ENCODE measurements at places on chromosomes 3 and 15.

GRCh38 chr3:21216598-21216997 is 534.4 kb downstream of the ZNF385D start:
- no peak for DNase-seq

GRCh38 chr3:122324871-122325323 is at the start of gene CSTA:
Gene CSTA, plus strand, starts transcription at chr3:122325248. Its CDS starts 45 bp downstream, at chr3:122325293.
- DNase-seq = no peak

- DNase-seq = no peak
Observed at GRCh38 chr15:31365032-31365654, 38.5 kb downstream of the KLF13 start.

DNA sequence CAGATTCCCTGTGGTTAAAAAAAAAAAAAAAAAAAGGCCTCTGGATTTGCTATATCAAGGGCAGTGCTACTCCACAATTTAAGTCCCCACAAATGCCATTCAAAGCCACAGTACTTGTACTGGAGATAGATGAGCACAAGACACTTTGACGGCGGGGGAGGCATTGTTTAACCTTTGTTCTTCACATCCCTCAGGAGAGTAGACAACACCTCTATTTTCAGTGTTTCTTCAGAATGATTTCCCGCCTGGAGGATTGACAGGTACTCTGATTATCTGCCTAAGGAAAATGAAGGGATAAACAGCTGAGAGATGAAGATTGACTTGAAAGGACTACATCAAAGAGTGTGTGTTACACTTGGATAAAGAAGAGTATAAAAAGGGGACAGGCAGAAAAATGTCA is 58.7 kb downstream of the OTOL1 start:
- DNase-seq = no peak

GRCh38 chr3:134965865-134966481 is 170.9 kb downstream of the EPHB1 start:
- DNase-seq = no peak

DNA sequence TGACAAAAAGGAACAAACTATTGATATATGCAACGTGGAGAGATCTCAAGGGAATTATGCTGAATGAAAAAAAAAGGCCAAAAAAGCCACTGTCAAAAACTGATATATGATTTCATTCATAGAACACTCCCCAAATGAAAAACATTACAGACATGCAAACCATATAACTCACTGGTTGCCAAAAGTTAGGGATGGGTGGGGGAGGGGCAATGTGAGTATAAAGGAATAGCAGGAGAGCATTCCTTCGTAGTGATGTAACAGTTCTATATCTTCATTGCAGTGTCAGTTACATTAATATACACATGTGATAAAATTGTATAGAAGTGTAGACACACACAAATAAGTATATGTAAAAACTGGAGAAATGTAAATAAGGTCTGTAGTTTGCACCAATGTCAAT is 12.2 kb downstream of the GBE1 start:
- DNase-seq = no peak

- DNase-seq = no peak
Observed at GRCh38 chr3:63034101-63034500, 158.9 kb upstream of the CADPS start.

DNA sequence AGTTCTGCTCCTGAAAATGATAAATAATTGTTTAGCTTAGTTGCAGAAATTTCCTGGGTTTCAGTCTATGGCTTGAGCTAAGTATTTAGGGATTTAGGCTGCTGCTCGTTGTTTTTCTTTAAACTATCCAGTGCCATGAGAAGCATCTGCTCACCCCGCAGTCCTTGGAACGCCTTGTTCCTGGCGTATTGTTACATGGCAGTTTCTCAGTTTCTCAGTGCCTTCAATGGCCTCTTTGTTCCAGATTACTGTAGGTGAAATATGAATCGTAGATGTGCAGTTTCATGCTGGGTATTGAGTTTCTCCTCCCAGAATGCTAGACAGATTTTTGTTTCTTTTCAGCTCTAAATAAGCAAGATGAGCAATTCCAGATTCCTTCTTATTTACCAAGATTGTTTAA is 269.5 kb upstream of the GBE1 start:
- DNase-seq = no peak

- DNase-seq = no peak
Observed at GRCh38 chr15:62985768-62986167, 56.8 kb upstream of the TPM1 start.

GRCh38 chr3:116849261-116849688 is 139.7 kb downstream of the TUSC7 start:
- no peak for DNase-seq

- DNase-seq = no peak
Observed at GRCh38 chr3:108879915-108880314, 57.3 kb downstream of the TRAT1 start.

GRCh38 chr3:70728311-70728710 is 415.9 kb upstream of the MDFIC2 start:
- no peak for DNase-seq

DNA sequence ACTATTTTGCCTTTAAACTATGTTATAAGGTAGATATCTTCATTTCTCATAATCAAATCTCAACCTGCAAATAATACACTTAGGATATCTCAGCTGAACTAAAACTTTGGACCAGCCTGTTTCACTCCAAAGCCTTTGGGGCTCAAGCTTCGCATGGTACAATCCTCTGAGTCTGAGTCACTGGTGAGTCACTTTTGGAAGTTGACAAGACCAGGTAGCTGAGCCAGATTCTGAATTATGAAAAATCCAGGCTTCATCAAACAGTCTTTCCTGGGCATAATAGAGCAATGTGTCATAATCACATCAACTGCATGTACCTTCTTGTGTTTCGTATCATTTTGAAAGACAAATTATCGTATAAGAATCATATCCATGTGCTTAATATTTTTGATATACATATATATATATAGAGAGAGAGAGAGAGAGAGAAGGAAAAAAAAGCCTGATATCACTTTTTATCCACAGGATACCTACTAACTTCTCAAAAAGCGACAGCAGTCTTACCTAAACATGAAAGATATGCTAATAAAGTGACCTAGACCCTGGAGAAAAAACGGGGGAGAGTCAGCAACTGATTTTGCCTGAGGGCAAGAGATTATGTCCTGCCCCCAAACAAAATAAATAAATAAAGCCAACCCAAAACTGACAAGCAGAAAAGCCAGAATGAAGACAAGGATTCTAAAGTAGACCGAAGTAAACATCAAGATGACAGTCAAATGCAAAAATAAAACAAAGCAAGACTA is 263.9 kb upstream of the TGFBR2 start:
- DNase-seq = no peak

- DNase-seq = no peak
Observed at GRCh38 chr3:87101861-87102625, 111.1 kb upstream of the VGLL3 start.

DNA sequence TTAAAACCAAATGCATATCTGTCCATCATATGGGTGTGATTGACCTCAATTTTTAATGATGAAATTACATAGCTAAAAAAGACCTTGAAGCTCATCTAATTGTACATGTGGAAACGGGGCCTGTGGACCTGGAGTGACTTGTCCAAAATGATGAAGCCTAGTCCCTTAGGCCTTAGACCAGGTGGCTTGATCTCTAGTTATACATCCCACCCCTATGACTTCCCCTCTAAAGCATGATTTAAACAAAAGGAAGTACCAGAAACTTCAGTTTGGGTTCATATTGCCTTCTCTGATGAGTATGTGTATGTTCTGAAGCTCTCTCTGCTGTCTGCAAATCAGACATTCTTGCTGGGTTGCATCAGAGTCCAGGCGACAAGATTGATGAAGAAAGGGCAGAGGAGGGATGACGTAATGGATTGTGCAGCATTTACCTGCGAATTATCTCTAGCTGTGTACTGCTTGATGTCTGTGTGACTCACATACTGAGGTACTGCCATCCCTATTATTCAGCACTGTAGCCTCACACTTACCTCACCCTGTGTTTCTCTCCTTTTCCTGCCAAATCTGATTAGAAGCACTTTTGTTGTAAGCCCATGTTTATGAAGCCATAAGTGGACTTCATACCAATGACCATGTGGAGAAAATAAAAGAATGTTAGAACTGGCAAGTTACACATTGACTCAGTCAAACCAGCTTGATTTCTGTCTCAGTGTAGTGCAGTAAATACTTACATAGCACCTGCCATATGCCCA is 111.5 kb downstream of the FILIP1L start:
- no peak for DNase-seq

- DNase-seq = no peak
Observed at GRCh38 chr3:10173926-10174435, 9.3 kb downstream of the IRAK2 start.

DNA sequence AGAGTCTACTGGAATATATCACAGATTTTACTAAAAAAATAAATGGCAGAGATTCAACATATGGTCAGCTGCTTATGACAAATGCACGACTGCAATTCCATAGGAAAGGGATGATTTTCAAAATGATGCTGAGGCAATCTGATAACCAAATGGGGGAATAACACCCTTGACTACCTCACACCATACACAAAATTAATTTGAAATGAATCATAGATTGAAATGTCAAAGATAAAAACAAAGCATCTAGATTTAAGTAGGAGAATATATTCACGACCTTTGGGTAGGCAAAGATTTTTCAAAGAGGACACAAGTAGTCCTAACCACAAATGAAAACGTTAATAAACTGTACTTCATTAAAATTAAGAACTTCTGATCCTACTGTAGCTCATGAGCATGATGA is 11.2 kb downstream of the SENP7 start:
- no peak for DNase-seq

- DNase-seq = no peak
Observed at GRCh38 chr3:133573629-133574194, at the start of gene CDV3. Gene CDV3, plus strand, starts transcription at chr3:133573686. Its CDS starts 359 bp downstream, at chr3:133574045.

GRCh38 chr3:183815563-183815940 is 9.8 kb downstream of the MAP6D1 start:
- no peak for DNase-seq

DNA sequence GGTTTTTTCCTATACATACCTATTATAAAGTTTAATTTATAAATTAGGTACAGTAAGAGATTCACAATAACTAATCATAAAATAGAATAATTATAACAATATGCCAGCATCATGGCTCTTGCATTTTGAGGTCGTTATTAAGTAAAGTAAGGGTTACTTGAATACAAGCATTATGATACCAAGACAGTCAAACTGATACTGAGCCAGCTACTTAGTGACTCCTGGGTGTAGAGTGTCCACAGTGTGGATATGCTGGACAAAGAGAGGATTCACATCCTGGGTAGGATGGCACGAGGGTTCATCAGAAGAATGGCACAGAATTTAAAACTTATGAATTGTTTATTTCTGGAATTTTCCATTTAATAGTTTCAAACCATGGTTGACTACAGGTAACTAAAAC is 157.2 kb upstream of the IL12A start:
- DNase-seq = no peak

GRCh38 chr3:179318876-179319275 is 4.0 kb upstream of the ZNF639 start:
- no peak for DNase-seq

DNA sequence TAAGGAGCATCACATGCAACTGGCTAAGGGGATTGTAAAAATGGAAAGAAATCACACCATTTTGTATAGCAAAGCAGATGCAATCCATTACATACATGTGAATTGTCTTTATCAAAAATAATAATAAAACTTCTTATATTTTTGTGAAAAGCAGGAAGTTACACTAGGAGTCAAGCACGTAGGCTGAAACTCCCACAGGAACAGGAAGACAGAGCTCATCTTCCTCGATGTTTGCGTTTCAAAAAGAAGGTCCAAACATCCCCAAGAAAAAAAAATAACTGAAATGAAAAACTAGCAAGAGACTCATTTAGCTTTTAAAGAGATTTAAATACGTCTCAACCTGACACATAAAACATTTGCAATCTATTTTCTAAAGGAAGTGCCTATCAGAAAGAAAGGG is 106.6 kb downstream of the TGFBR2 start:
- DNase-seq = no peak

DNA sequence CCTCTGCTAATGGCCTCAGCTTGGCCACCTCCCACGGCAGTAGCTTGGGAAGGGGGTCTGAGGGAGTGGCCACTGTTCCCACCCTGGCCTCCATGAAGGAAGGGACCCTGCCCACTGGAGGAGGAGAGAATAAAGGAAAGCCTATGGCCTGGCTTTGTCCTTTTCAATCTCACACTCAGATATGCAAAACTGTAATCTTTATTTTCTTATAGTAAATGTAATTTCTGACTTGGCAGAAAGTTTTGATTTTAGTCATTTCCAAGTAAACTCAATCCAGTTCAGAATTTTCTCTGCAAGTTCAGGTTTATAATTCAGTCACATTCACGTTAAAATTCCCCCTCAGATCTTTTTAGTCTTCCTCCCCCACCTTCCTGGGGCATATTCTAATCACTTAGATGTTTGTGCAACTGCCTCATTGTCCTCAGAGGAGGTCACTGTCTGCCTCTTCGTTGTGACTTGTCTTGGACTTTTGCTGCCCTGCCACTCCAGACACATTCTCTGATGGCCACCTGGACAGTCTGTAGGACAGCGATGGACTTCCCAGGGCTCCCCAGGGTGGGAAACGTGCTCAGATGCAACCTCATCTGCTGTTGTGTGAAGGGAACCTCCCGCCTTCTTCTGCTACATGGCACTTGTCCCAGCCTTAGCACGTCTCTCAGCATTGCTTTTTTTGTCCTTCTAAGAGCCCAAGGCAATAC is 222.8 kb upstream of the TBL1XR1 start:
- DNase-seq = no peak

DNA sequence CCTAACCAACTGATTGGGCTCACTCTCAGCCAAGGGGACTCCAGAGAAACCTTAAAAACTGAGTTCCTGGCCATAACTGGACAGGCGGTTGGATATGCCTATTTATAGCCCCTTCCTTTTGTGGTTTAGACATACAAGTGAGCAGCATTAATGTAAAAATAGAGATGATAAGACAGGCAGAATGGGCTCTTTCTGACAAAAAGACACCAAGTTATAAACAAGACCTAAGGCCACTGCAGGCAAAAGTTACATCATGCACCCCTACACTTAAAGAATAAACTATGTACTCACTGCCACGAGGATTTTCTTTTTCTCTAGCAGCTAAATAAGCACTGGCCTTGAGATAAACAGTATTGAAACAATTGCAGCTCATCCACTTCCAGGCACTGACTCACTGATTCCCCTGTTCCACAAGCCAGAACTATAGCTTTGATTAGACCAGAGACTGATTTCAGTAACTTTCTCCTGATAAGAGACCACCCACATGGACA is 30.1 kb downstream of the SUCNR1 start:
- no peak for DNase-seq
